ENCODE measurements at places on chromosomes 13 and 19. TPM values are rescaled to one million over a fixed set of nuclear protein-coding genes. Genes with fewer than 3 reads are reported as not detected.

- DNase-seq = no peak
- no peaks in the 10 kb centered on the region for H3K27me3 ChIP-seq
- H3K4me3 ChIP-seq = no peak overlapping the region
- no peaks in the 10 kb centered on the region for H3K36me3 ChIP-seq
- no peaks in the 10 kb centered on the region for H3K4me1 ChIP-seq
These were observed 115.4 kb downstream of the ABCC4 start for GRCh38 chr13:95185851-95186250.

DNA sequence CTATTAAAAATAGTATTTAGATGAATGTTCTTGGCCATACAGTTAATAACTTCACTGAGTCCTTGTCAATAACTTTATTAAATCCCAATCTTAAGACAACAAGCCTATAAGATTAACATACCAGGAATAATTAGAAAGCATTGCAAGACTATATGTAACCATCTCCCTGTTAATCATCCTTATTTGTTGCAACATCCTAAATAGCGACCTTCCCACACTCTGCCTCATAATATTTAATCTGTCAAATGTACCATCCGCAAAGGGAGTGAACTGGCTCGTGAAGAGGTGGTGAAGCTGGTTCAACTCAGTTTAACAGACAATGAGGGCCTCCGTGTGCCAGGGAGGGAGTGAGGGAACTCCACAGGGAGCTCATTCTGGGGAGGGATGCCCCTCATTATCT lies 33.9 kb downstream of the KL start:
- peaks cover 4% of the 10 kb centered on the region for H3K4me1 ChIP-seq
- no peak for DNase-seq
- H3K27me3 ChIP-seq = no peaks in the 10 kb centered on the region
- no peak overlapping the region for H3K27ac ChIP-seq
- H3K36me3 ChIP-seq = no peaks in the 10 kb centered on the region
- no peak overlapping the region for H3K4me3 ChIP-seq

CD37 gene
- total RNA-seq = 18.6 TPM

DNA sequence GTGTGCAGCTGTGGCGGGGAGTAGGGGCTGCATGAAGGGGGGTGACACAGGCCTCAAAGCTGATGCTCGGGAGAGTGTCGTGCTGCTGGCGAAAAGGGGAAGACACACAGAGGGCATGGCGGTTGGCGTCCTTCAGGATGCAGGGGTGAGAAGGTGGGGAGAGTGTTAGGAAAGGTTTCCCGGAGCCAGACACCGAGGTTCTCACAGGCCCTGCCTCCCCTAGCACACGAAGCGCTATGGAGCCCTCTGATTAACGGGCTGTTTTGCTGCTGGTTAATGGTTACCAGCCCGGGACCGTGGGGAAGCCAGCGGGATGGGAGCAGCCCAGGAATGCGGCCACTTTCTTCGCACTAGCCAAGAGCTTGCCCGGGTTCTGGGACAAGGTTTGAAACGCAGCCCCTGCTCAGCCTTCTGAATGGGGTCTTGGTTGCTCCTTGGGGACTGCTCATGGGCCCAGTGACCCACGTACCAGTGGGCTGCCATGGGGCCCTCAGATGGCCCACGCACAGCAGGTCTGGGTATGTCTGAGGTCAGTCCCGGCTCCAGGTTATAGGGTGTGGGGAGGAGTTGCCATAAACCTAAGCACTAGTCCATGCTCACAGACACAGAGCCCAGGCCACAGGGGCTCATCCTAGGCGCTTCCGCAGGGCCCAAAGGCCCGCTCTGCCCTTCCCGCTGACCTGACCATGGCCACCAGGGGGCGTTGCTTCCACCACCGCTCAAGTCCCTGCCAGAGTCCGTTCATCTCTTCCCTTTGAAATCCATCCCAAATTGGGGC lies 31.3 kb upstream of the ISYNA1 start:
- H3K27me3 ChIP-seq = no peaks in the 10 kb centered on the region
- peak overlapping the region; percentile 32 for H3K27ac ChIP-seq
- no peak overlapping the region for H3K4me3 ChIP-seq
- DNase-seq = peak; percentile 43

DNA sequence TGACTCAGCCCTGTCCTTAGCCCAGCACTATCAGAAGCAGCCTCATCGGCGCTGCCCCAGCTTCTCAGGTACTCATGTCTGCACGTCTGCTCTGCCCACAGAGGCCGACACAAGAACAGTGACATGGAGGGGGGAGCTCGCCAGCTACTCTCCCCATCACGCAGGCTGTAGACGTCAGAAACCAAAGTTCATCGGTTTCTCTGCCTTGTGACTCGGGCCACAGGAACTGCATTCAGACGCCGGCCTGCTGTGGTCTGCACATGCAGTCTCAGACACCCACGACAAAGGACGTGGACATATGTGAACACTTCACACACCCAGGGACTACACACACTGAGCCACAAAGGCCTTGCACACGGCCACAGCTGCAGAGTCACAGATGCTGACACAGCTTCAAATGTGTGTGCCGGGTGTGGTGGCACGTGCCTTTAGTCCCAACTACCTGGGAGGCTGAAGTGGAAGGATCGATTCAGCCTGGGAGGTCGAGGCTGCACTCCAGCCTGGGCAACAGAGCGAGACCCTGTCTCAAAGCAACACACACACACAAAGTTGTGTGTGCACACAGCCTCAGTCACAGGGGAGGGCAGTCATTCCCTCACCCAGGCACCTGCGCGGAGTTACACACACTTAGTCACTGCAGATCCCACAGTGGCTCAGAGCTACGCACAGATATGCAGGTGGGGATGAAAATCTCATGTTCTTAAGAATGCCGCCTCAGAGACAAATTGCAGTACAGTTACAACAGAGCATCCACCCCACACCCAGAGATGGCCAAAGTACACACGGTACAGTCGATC lies 4.9 kb upstream of the ZFP36 start:
- H3K27ac ChIP-seq = peak overlapping the region; percentile 99
- H3K4me1 ChIP-seq = no peaks in the 10 kb centered on the region

GRCh38 chr19:55080968-55081769 lies 5.5 kb downstream of the EPS8L1 start:
- H3K36me3 ChIP-seq = no peaks in the 10 kb centered on the region
- no peak overlapping the region for H3K4me3 ChIP-seq
- peaks cover 96% of the 10 kb centered on the region for H3K27me3 ChIP-seq
- peaks cover 36% of the 10 kb centered on the region for H3K4me1 ChIP-seq
- no peak for DNase-seq

DNA sequence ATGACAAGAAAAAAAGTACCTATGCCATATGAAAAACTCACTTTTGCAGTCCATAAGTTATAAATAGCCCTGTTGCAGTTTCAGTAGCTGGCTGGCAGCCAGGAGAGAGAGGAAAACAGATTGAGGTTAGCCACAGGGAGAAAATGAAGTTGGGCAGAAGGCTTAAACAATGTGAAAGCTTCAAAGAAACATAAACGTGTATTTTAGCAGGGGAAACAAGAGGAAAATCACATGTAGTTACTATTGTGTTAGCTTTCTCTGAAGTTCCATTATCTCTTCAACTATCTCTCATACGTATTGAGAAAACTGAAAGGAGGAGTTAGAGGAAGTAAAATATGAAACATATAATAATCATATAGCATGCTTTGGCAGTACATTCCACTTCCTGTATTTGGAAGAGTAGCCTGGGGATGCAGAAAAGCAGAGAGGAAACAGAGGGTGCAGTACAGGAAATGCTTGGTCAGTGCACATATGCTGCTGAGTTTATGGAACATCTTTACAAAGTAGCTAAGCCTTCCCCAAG lies 1551.1 kb downstream of the EFNB2 start:
- no peak overlapping the region for H3K4me3 ChIP-seq
- no peaks in the 10 kb centered on the region for H3K27me3 ChIP-seq
- H3K4me1 ChIP-seq = no peaks in the 10 kb centered on the region
- no peak overlapping the region for H3K27ac ChIP-seq

- DNase-seq = no peak
- H3K27me3 ChIP-seq = no peaks in the 10 kb centered on the region
These were observed 30.1 kb downstream of the WDFY2 start for GRCh38 chr13:51614350-51614786.

DNA sequence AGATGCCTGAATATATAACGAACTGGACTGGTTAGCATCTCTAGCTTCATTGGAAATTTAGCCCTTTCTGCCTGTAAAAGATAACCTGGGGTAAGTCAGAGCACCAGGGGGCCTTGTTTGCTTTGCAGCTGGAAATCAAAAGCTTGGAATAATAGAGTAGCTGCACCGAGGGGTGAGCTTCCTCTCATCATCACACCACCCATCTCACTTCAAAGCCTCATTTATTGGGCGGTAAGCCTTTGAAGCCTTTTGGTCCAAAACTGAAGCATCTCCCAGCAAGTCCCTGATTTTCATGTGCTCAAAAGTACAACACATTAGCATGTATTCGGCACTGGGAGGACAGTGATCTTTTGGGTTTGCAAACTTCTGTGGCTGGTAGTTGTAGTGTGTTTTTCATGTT lies 405.1 kb downstream of the FOXO1 start:
- DNase-seq = no peak
- no peaks in the 10 kb centered on the region for H3K4me1 ChIP-seq
- no peak overlapping the region for H3K27ac ChIP-seq
- no peaks in the 10 kb centered on the region for H3K27me3 ChIP-seq
- H3K36me3 ChIP-seq = no peaks in the 10 kb centered on the region
- no peak overlapping the region for H3K4me3 ChIP-seq

KLK2 gene
- total RNA-seq = not detected

- DNase-seq = no peak
- no peak overlapping the region for H3K27ac ChIP-seq
- no peaks in the 10 kb centered on the region for H3K4me1 ChIP-seq
- no peak overlapping the region for H3K4me3 ChIP-seq
- no peaks in the 10 kb centered on the region for H3K27me3 ChIP-seq
These were observed 206.7 kb upstream of the ARGLU1 start for GRCh38 chr13:106774621-106775020.

IGLON5 gene
- not detected for total RNA-seq

PTGER1 gene
- total RNA-seq = 3.9 TPM

PPM1N gene
- 0.39 TPM for total RNA-seq

ADAMTSL5 gene
- total RNA-seq = 54.8 TPM

DNA sequence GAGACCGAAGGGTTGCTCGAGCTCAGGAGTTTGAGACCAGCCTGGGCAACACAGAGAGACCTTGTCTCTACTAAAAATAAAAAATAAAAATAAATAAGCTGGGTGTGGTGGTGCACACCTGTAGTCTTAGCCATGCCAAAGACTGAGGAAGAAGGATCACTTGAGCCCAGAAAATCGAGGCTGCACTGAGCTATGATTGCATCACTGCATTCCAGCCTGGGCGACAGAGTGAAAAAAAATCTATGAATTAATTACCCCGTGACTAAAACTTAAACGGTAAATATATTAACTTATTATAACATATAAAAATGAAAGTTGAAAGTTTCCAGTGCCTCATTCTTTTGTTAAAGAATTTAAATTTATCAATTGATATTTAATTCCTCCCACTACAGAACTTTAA lies 273.7 kb downstream of the KLF12 start:
- no peaks in the 10 kb centered on the region for H3K27me3 ChIP-seq
- no peak for DNase-seq
- no peaks in the 10 kb centered on the region for H3K4me1 ChIP-seq
- no peak overlapping the region for H3K4me3 ChIP-seq
